ENCODE measurements at places on chromosomes 2 and 18.

DNA sequence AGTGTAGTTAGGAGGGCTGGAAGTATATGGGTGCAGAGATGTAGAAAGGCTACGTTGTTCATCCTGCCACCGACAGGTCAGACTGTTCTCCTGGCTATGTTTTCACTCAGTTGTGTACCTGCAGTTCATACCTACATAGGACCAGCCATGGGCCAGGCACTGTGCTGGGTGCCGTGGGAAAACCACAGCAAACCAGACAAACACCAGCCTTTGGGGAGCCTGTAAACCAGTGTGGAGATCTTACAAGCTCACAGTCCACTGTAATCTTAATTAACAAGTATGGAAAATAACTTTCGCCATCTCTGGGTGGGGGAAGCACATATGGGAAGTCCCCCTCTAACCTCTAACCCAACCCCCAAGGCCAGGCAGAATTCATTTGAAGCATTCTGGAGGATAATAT, 12.7 kb downstream of the NCK2 start:
- no peak for DNase-seq

GRCh38 chr2:209911486-209911885, 91.0 kb upstream of the RPE start:
- DNase-seq: no peak

GRCh38 chr2:47907039-47907781, 912 bp upstream of the FBXO11 start:
- DNase-seq: no peak

DNA sequence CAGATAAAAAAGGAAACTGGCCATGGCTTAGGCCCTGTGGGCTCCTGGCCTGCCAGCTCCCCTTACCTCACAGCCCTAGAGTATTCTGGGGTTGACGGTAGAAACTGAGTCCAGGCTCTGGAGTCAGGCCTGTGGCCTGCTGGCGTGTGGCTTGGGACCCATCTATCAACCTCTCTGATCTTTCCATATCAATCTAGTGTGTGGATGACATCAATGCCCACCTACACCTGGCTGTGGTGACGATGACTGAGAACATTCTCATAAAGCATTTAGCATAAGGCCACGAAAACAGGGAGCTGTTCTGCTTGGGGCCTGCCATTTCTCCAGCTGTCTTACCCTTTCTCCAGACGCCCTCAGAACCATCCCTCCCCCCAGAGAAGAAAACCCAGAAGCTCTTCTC, 17.9 kb downstream of the PCARE start:
- DNase-seq: no peak

GRCh38 chr2:150374492-150374891, 113.0 kb downstream of the RND3 start:
- DNase-seq: no peak

GRCh38 chr2:230578106-230578505, 134.5 kb upstream of the CAB39 start:
- DNase-seq: no peak

- DNase-seq: peak; percentile 30
Observed at GRCh38 chr2:58571181-58571852, 330.2 kb upstream of the FANCL start.

DNA sequence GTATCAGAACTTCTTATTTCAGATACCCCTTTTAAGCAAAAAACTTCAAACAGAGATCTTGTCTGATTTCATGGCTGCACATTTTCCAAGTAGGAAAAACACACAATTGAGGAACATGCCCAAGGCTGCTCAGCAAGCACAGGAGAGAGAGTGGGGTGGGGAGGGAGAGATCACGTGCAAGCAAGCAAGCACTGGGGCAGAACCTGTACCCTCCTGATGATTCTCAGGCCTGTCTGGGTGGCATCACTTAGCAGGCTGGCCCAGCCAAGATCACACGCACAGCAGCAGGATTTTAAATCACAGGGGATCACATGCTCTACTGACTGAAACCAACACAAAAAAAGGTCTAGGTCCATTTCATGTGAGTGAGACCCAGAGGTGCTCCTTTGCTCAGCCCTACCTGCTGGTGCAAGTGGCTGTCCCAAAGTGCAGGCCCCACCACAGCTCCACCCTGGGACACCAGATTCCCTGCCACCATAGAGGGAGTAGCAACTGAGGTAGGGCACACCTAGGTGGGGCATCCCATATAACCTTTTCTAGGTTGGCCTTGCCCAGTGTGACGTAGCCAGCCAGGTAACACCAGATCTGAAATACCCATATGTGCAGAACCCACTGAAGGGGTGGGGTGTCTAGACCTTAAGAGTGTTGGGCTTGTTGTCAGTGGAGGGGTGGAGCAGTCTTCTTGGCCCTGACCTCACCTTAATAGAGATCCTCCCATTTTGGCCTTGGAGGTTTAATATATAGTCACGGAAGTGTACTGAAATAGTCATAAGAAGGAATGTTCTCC, 1.8 kb upstream of the LYPD6B start:
- DNase-seq: no peak

- DNase-seq: no peak
Observed at GRCh38 chr2:148578493-148578884, 66.1 kb upstream of the EPC2 start.

GRCh38 chr18:11454040-11454439, 155.4 kb upstream of the SLC35G4 start:
- DNase-seq: no peak

- DNase-seq: no peak
Observed at GRCh38 chr2:232721882-232722281, 24.8 kb downstream of the GIGYF2 start.

- DNase-seq: no peak
Observed at GRCh38 chr2:23669413-23670244, 257.3 kb downstream of the ATAD2B start.

DNA sequence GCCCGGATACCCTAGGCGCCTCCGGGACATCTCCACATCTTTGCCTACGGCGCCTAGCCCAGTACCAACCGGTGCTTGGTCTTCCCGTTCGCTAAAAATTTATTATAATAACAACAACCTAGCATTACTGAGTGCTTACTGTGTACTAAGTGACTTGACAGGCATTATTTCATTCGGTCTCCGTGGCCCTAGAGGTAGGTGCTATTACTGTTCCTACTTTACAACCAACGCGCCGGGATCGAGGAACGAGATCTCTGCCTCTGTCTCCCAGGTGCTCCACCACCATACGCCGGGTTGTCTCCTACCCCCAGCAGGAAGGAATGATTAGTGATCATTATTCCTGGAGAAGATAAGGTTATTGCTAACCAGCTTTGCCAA, 657 bp upstream of the BIN1 start:
- DNase-seq: no peak

- no peak for DNase-seq
Observed at GRCh38 chr2:179098080-179098689, 48.2 kb upstream of the CCDC141 start.

- DNase-seq: no peak
Observed at GRCh38 chr2:126476691-126477090, 179.3 kb upstream of the GYPC start.

DNA sequence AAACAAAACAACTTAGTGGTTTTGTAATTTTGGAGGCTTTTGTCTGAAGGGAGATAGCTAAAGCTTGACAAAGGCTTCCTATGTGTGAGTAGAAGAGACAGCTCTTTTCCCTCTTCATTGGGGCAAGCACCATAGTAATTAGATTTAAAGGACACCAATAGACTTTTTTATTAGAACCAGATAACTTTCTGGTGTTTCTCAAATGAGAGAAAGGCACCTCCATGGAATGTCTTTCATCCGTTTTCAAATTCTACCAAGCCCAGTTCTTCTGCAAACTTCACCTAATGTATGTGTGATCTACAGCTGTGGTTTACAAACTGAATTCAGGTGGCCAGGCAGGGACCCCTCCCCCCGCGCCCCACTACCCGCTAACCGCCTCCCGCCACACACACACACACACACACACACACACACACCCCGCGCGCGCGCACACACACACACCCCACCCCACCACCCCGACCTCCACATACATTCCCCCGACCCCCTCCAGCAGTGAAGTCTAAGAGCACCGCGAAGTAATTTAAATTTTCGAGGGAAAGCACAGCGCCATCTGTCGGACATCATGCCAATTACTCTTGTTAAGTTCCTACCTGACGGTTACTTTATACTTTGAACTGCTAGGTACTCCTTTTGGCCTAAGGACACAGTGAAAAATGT, 31.6 kb upstream of the PPP1R1C start:
- no peak for DNase-seq

- no peak for DNase-seq
Observed at GRCh38 chr2:153072077-153072476, 353.7 kb downstream of the ARL6IP6 start.

GRCh38 chr18:25518716-25519053, 166.7 kb upstream of the ZNF521 start:
- no peak for DNase-seq

- no peak for DNase-seq
Observed at GRCh38 chr2:150030436-150031190, 443.0 kb upstream of the MMADHC start.

DNA sequence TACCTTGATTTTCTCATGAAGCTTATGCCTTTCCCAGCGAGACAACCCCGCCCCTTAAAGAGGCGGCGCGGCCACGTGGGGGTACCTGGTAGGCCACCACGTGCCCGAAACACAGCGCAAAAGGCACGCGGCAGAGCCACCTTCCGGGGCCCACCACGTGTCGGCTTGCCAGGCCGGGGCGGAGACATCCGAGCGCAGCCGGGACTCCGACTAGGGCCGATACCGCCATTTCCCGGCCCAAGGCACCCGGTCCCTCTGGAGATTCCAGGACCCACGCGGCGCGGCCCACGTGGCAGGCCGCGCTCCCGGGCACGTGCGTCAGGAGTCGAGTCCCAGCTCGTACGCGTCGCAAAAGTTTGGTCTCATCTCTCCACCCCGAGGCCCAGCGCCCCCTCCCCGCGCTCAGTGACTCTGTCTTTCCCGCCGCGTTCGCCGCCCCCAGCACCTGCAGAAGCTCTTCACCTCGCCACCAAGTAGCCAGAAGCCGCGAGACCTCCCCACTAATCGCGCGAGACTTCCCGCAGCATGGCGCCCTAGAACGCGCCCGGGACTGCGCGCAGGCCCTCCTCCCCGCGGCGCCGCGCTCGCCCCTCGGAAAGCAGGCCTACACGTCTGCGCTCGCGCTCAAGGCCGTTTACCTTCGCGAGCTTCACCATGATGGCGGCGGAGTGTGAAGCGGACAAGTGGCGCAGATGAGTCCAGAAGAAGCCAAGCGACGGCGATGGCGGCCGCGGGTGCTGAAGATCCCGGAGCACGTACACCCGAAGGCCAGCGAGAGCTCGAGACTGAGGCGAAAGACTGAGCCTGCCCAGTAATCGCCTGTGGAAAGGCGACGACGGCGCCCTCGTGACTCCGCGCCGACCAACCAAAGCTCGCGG, at the start of gene NCL:
TSS of gene NCL (minus strand) at position 787 of the 878 bp plus-strand sequence. CDS start at position 656, 131 bp downstream.
- peak; percentile 97 for DNase-seq

DNA sequence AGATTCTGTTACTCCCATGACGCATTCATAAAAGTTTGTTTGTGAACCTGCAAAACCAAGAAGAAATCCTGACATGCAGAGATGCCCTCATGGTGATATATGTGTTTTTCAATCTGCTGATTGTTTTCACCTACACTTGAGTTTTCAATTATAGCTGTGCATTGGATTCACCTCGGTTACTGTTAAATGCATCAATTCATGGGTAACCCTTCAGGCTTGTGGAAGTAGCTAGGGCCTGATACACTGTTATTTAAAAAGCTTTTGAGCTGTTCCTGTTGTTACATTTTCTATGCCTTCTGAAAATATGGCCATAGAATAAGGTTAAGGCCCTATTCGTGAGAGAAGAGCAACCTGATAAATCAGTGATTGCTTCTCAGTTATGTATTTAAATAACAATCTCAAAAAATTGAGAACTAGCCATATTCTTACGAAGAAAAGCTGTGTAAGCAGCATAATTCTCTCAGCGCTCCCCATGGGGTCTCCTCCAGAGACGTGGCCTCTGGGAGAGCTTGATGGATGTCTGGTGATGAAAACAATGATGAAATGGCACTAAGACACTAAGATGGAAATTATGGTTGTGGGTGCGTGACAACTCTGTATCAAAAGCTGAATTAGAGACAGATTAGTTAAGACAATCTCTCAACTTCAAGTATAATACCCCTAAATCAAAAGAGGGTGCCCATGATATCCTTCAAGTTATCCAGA, 60.5 kb downstream of the RIT2 start:
- no peak for DNase-seq

DNA sequence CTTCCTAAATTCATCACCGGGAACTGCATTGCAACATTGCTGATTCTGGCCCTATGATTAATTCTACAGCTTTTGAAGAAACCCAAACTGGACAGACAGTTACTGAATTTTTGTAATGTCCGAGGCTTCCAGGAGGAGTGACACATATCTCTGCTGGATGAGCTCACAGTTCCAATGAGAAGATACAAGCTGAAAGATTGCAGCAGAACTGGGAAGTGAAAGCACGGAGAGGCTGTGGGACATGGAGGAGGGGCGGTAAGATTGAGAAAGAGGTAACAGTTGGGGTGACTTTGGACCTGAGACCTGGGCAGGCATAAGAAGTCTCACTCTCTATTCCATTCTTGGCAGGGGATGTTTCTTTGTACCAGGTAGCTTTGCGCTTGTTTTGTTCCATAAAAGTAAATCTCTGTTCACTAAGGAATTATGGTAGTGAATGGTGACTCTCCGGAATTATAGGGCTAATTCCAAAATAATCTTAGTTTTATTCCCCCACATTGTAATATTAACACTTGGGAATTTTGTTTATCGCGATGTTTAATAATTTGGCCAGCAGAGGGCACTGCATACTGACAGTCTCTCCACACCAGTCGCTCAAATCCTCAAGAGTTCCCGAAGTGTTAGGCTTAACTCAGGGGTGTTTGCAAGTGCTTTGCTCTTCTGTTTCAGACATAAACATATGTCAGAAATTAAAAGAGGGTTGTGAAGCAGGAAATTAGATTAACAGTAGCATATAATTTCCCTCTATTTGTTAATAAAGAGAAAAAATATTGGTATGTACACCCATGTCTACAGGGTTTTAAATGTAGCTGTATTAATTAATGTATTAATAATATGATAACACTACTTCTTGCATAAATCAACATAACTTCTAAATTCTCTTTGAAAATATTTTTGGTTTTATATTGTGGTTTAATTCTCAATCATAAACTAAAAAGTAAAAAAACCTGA, 201.4 kb downstream of the SOCS6 start:
- DNase-seq: peak; percentile 10

Data from brain pericyte (primary cell).